NCI-H1048 (cell line): ENCODE measurements at places on chromosomes 4 and X.

- DNase-seq = no peak
These were observed 12.9 kb downstream of the PALLD start for GRCh38 chr4:168509786-168510185.

DNA sequence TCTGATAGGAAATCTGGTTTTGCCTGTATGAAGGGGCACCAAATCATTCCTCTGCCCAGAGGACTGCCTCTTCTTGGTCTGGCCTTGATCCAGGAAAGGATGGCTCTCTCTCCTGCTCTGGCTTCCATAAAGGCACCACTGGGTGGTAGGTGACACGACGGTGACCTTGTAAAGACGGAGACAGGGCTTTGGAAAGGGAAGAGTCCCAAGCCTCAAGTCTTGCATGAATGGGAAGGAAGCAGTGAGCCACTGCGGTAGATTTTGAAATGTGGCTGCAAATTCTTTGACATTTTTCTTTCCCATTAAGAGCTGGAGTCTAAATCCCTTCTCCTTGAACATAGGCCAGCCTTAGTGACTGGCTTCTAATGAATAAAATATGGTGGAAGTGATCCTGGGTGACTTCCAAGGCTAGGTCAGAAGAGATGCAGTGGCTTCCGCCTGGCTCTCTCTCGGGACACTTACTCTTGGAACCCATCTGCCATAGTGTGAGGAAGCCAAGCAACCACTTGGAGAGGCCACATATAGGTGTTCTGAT, 347.4 kb downstream of the BCOR start:
- DNase-seq = no peak

- no peak for DNase-seq
These were observed 39.2 kb downstream of the USP11 start for GRCh38 chrX:47272013-47272408.

DNA sequence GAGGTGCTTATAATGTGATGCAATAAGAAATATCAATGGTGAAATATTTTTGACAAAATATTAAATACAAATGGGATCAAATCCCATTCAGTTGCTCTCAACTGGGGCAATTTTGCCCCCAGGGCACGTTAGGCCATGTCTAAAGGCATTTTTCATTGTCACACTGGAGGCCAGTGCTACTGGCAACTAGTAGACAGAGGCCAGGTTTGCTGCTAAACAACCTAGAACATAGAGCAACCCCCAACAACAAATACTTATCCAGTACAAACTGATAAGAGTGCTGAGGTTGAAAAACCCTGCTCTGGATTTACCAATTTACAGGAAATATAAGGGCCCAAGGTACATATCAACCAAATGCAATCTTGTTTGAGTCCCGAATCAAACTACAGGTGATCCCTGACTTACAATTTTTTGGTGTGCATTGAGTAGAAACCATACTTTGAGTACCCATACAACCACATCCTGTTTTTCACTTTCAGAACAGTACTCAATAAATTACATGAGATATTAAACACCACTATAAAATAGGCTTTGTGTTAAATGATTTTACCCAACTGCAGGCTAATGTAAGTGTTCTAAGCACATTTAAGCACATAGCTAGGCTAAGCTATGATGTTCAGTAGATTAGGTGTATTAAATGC, 237.5 kb downstream of the HNRNPD start:
- DNase-seq = no peak

DNA sequence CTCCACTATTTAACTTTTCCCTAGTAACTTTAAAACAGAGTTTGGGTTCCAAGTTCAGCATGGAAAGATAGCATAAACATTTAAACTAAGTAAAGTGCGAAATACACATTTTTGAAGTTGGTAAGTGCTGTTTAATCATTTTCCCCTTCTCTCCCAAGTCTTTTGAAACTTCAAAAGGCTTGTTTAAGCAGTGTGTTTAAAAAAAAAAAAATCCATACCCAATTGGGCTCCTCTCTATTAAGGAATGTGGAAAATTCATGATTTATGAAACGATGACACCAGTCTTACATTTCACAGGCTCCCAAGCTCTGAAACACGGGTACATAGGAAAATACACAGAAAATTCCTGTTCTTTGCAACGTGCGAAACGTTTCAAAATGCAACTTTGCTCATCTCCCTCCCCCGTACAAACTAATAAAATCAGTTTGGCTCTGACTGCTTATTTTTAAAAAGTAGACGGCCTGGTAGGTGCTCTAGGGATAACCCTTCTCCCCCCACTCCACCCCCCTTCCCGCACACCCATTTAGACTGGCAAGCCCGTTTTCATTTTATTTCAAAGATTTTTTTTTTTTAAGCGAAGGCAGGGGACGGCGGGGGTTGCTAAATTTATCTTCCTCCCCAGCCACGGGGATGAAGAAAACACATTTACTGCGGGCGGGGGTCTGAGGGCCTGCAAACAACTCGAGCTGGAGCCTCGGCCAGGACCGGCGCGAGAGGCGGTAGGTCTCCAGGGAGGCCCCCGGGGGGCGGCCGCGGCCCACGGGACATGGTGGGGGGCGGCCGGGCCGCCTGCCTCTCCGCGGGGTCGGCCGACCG, 786 bp upstream of the ZFX start:
- no peak for DNase-seq

DNA sequence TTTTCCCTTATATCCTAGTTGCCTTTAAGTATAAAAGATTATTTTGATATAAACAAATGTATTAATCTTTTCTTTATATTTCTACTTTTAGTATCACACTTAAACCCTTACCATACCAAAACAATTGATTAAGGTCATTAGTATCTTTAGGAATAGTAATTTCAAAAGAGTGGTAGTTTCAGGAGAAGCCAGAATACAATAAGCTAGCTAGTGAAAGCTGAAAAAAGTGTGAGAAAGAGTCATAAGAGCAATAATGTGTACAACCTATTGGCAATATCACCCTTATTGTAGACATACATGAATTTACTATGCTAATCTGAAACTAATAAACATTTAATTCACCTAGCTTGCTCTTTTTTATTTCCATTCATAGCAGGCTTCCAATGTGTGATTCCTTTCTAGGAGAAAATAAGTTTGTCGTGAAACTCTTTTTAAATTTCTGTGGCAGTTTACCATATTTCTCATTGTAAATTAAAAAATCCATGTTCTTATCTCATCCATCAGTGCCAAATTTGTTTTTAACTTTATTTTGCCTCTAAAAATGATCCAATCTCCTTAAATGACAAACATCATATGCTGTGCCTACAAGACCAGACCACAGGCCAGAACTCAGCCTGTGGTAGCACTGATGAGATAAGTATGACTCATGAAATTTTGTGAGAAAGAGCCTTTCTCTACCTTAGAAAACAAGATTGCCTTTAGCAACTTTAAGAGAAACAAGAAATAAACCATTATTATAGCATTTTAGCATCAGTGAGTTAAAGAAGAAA, 8.1 kb downstream of the NEK1 start:
- no peak for DNase-seq

DNA sequence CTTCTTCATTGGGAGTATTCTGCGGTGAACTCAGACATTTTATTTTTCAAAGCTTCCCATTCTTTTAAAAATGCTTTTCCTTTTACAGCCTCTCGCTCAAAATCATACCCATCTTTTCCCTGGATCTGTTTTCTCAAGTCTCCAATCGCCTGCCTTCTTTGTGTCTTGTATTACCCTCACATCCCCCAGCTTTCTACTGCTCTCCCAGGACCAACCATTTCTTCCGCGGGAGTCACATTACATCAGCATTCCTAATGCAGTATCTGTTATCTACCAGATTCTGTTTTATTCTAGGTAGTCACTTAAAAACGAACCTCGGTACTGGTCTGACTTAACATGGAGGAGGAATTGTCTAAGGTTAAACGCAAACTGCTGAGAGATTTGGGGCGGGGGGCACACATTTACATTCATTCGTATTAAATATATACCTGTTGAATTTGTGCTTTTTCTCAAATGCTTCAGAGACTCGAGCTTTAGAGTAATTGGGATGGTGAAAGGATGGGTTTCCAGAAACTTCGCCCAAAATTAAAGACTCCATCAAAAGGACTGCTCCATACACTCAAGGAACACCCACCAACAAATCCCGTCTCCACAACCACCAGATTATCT, 493 bp upstream of the UCHL1 start:
- no peak for DNase-seq
